ENCODE measurements at places on chromosomes 7 and 10. TPM values are rescaled to one million over a fixed set of nuclear protein-coding genes. Genes with fewer than 3 reads are reported as not detected.
A peak's percentile ranks its signal among the peaks of the same experiment; 100 is the strongest.

GRCh38 chr7:82745117-82745516 is 301.5 kb upstream of the CACNA2D1 start:
- no peak for DNase-seq

DNA sequence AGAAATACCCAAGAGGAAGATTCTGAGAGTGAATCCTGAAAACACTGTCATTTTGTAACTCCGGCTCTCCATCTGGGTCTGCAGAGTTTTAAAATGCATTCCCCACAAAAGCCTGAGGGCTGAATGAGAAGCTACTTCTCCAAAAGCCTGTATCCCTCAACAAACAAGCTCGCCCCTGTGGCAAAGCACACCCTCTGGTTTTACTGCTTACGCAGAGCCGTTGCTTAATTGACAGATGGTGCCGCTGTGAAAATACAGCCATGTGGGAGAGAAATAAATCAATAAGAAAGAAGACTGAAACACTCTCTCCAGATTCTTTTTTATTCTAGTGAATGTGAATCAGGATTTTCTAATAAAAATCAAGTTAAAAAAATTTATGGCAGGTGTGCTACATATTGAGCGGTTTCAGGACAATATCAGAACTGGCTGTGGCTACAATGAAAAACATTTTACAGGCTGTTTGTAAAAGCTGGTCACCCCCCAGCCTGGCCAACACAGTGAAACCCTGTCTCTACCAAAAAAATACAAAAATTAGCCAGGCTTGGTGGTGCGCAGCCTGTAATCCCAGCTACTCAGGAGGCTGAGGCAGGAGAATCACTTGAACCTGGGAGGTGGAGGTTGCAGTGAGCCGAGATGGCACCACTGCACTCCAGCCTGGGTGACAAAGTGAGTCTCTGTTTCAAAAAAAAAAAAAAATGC is 32.5 kb downstream of the C7orf33 start:
- DNase-seq: no peak

- no peak for DNase-seq
Measured at GRCh38 chr7:91285696-91286355, 21.6 kb downstream of the FZD1 start.

- DNase-seq: no peak
Measured at GRCh38 chr10:78719276-78719675, 349.5 kb upstream of the ZMIZ1 start.

GRCh38 chr10:84139126-84140035 is at the start of gene GHITM:
Gene GHITM, plus strand, starts transcription at chr10:84139509. Its CDS starts 1,992 bp downstream, at chr10:84141501.
- peak; percentile 100 for DNase-seq

Gene SERPINE1
- 77.3 TPM for total RNA-seq

All from posterior vena cava (tissue), 2 donors.